ENCODE measurements at places on chromosomes 13 and 19.
A peak's percentile ranks its signal among the peaks of the same experiment; 100 is the strongest.

GRCh38 chr13:34408640-34409039 lies 533.4 kb upstream of the NBEA start:
- no peak for ATAC-seq

- ATAC-seq: peak; percentile 40
These were observed 93.4 kb downstream of the ABCC4 start for GRCh38 chr13:95207769-95208366.

DNA sequence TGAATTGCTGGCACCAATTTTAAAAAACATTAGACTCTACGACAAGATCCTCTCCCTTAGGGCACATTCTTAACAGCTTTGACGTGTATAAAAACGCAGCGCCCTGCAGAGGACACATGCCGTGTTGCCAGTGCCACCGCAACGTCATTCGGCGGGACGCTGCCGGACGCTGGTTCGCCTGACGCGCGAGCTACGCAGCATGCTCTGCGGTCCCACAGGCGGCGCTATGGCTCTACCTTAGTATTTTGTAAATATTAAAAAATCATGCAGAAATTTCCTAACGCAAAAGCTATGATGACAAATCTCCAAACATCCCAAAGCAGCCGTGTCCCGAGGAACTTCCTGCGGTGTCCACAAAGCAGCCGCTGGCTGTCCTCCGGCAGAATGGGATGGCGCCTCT lies 4.2 kb upstream of the ADPRHL1 start:
- ATAC-seq: no peak

GRCh38 chr13:58343076-58343475 lies 711.5 kb downstream of the PCDH17 start:
- ATAC-seq: no peak

- no peak for ATAC-seq
These were observed at the start of gene LGALS4 for GRCh38 chr19:38812841-38813320. LGALS4 (minus strand) TSS chr19:38812945; CDS start chr19:38812886, 59 bp downstream.

GRCh38 chr13:40063278-40063698 lies 407.8 kb downstream of the COG6 start:
- ATAC-seq: peak; percentile 78

- ATAC-seq: no peak
These were observed 5.0 kb downstream of the PVR start for GRCh38 chr19:44648631-44649251.

DNA sequence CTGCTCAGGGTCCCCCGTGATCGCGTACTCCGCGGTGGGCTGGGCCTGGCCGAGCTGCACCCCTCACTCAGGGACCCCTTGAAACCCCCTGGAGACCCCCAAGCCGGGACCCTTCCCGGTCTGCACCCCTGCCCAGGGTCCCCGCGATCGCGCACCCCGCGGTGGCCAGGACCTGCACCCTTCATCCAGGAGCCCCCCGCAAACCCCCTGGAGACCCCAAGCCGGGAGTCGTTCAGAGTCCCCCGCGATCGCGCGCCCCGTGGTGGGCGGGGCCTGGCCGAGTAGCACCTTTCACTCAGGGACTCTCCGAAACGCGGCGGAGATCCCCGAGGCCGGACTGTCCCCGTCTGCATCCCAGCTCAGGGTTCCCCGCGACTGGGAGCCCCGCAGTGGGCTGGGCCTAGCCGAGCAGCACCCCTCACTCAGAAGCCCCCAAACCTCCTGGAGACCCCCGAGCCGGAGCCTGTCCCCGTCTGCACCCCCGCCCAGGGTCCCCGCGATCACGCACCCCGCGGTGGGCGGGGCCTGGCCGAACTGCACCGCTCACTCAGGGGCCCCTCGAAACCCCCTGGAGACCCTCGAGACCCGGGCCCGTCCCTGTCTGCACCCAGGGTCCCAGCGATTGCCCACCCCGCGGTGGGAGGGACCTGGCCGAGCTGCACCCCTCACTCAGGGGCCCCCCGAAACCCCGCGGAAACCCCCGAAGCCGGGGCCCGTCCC lies 748 bp downstream of the LMNB2 start:
- ATAC-seq: peak; percentile 60

GRCh38 chr13:19053561-19053960 lies 128.1 kb downstream of the TUBA3C start:
- no peak for ATAC-seq

GRCh38 chr13:75656425-75656989 lies 20.4 kb downstream of the LMO7 start:
- ATAC-seq: peak; percentile 16

DNA sequence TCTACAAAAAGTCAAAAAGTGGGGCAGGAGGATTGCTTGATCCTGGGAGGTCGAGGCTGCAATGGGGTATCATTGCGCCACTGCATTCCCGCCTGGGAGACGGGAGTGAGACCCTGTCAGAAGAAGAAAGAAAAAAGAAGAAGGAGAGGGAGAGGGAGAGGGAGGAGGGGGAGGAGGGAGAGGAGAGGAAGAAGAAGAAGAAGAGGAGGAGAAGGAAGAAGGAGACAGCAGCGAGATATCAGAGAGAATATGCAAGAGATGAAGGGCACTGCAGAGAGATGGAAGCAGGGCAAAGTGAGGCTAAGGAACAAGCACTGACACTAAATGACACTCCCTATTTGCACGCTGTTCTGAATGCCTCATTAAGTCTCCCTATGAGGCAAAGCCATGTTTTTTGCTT lies 14.5 kb downstream of the CYP2F1 start:
- ATAC-seq: no peak

GRCh38 chr13:86986448-86986847 lies 684.7 kb upstream of the SLITRK5 start:
- no peak for ATAC-seq

DNA sequence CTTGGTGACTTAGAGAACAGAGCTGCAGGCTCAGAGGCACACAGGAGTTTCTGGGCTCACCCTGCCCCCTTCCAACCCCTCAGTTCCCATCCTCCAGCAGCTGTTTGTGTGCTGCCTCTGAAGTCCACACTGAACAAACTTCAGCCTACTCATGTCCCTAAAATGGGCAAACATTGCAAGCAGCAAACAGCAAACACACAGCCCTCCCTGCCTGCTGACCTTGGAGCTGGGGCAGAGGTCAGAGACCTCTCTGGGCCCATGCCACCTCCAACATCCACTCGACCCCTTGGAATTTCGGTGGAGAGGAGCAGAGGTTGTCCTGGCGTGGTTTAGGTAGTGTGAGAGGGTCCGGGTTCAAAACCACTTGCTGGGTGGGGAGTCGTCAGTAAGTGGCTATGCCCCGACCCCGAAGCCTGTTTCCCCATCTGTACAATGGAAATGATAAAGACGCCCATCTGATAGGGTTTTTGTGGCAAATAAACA lies 9.9 kb downstream of the APOC1 start:
- ATAC-seq: no peak

- peak; percentile 80 for ATAC-seq
These were observed 108.8 kb downstream of the KCNRG start for GRCh38 chr13:50123862-50124535.

- peak; percentile 75 for ATAC-seq
These were observed 197.0 kb downstream of the MZT1 start for GRCh38 chr13:72530471-72530870.

- no peak for ATAC-seq
These were observed 2101.7 kb upstream of the PCDH20 start for GRCh38 chr13:63517371-63517770.

GRCh38 chr19:12984143-12984627 lies 11.1 kb upstream of the NFIX start:
- ATAC-seq: no peak

All from SK-N-SH treated with all-trans-retinoic acid at 6 μM for 48 hours (cell line).